MV-4-11 (cell line): ENCODE measurements at places on chromosomes 16 and 17.

GRCh38 chr17:46044286-46044928, 45.4 kb downstream of the STH start:
- DNase-seq = peak; percentile 69

DNA sequence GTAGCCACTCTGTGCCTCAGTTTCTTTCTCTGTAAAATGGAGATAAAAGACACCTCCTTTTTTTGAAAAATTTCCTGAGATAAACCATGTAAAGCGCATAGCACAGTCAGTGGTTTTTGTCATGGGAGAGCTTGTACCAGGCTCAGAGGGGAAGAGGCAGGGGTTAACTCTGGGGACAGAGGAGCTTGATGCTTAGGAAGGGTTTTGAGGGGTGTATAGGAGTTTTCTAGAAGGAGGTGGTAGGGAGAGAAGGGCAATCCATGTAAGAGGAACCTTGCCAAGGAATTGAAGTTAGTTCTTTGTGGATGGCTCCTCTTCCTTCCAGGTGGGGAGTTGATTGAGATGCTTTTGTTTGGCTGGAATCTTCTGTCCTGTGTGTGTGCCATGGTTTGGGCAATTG, 131.9 kb upstream of the GSE1 start:
- no peak for DNase-seq

DNA sequence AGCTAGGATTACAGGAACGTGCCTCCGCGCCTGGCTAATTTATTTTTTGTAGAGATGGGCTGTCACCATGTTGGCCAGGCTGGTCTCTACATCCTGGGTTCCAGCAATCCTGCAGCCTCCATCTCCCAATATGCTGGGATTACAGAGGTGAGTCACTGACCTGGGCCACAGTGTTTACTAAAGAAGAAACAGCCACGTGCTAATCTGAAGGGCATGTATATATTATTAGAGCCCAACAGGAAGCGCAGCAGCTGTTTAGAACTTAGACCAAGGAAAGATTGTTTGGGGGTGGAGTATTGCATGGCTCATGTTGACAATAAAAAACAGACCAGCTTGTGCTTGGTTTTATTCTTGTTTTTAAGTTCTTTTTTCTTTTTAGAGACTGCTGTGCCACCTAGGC, 60.2 kb downstream of the HAPSTR1 start:
- no peak for DNase-seq

DNA sequence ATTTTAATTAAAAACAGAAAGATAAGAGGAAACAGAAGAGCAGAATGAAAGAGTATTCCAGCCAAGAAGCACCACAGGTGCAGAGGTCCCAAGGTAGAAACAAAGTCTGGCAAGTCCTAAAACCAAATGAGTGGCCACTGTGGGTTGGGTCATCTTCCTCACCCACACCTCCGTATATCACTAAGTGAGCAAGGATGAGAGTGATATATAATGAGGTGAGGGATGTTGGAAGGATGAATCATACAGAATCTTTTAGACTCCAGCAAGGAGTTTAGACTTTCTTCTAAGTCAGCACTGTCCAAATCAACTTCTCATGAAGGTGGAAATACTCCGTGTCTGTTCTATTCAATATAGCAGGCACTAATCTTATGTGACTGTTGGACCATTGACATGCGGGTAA, 70.8 kb downstream of the SHISA9 start:
- DNase-seq = no peak

DNA sequence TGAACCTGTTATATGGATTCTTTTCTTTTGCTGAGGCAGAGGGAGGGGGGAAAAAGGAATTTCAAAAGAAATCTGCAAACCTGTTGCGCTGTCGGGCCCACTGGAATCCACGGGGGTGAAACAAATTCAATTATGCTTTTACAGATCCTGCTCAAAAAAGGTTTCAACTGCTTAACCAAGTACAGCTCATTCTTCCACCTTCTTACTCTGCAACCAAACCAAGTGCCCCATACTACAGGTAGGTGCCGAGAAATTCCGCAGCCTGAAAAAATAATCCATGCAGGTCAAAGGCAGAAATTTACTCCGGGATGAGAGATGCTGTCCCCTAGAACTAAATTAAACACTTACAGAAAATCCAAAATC, 416 bp downstream of the RNF43 start:
- DNase-seq = no peak

DNA sequence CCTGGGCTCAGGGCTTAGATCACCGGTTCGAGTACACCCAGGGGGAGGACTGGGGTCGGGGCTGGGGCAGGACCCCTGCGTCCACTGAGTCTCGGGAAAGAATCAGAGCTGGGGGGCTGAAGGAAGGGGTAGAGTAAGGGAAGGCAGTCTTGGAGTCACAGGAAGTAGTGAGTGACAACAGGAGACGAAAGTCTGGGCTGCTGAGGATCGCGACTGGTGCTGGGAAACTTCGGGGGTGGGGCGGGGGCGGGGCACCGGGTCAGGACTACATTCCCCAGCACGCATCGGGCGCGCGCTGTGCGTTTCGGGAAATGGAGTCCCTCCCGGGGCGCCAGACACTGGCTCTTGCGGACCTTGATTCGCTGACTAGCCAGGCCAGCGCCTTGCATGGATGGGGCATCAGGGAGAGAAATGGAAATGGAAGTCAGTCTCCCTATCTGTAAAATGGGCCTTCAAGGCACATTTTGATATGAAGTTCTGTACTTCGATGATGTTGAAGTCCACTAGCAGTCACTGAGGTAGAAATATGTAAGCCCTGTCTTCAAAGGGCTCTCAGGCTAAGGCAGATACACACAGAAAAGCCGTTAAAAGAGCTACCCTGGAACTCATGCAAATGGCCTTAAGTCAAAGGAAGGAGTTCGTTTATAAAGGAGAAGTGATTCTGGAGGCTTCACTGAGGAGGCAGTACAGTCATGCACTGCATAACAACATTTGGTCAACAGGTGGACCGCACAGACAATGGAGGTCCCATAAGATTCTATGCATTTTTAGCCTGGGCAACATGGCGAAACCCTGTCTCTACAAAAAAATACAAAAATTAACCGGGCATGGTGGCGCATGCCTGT, 697 bp downstream of the CTF1 start:
- peak; percentile 89 for DNase-seq

GRCh38 chr17:79457889-79458288, 153.0 kb downstream of the RBFOX3 start:
- DNase-seq = no peak

DNA sequence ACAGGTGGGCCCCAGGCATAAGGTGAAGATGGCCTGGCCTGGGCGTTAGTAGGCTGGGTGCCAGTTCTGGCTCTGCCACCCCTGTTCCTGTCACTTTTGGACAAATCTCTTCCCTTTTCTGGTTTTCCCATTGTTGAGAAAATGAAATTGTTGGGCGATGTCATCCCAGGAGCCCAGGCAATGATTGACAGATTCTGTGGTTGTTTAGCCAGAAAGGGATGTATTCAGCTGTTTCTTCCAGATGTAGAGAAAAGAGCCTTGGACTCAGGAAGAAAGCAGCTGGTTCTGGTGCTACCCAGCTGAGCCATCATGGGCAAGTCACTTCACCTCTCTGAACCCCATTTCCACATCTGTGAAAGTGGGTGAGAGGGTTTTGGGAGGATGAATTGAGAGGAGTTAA, 60.1 kb upstream of the MRTFB start:
- DNase-seq = no peak

- DNase-seq = peak; percentile 68
These were observed 15.4 kb upstream of the CTCF start for GRCh38 chr16:67546761-67547422.

DNA sequence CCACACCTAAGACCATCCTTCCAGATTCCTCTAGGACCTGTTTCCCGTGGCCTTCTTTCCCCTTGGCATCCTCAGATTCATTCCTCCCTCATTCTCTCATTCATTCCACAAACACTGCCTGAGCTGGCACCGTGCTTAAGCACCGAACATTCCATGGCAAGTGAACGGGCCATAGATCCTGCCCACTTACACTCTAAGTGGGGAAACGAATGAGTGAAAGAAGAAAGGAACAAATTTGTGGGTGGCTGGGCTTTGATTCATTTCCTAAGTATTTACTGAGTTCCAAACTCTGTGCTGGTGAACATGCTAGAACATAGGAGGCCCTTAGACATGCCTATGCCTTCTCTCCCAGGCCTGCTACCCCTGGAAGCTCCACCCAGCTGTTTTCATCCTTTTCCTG, 30.0 kb downstream of the SRCIN1 start:
- DNase-seq = no peak

GRCh38 chr16:29845656-29846055, 17.4 kb downstream of the CDIPT start:
- DNase-seq = no peak

GRCh38 chr16:58116081-58116480, 13.1 kb downstream of the CFAP20 start:
- no peak for DNase-seq

GRCh38 chr17:48068491-48068961, 20.4 kb downstream of the NFE2L1 start:
- DNase-seq = no peak

GRCh38 chr17:17032131-17032692, 10.0 kb upstream of the MPRIP start:
- DNase-seq = no peak

DNA sequence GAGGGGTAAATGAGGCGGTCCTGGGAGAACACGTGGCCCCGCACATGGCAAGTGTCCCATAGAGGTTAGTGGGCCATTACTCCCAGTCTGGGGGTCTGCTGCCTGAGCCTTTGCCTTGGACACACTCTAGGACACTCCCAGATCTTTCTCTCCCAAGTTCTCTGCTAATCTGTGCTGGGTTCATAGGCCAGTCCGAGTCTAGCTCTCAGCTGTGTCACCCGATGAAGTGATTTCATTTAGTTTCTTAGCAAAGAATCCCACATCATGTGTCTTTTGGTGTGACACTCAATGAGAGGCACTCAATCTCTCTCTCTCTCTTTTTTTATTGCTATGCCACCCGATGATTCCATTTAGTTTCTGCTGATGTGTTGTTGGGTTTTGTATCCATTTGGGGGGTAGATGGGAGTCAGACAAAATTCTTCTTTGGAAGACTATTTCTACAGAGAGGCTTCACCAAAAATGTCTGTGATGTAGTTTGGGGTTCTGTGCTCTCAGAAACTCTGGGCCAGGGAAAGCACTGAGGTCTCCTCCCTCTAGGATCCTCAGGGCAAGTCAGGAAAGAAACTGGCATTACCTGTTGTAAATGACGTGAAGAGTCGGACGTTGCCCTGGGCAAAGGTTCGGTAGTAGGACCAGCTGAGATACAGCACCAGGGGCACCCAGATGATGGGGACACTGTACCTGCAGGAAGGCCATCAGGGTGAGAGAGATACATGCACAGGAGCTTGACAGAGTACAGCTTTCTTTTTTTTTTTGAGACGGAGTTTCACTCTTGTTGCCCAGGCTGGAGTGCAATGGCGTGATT, 25.2 kb upstream of the MLKL start:
- no peak for DNase-seq

DNA sequence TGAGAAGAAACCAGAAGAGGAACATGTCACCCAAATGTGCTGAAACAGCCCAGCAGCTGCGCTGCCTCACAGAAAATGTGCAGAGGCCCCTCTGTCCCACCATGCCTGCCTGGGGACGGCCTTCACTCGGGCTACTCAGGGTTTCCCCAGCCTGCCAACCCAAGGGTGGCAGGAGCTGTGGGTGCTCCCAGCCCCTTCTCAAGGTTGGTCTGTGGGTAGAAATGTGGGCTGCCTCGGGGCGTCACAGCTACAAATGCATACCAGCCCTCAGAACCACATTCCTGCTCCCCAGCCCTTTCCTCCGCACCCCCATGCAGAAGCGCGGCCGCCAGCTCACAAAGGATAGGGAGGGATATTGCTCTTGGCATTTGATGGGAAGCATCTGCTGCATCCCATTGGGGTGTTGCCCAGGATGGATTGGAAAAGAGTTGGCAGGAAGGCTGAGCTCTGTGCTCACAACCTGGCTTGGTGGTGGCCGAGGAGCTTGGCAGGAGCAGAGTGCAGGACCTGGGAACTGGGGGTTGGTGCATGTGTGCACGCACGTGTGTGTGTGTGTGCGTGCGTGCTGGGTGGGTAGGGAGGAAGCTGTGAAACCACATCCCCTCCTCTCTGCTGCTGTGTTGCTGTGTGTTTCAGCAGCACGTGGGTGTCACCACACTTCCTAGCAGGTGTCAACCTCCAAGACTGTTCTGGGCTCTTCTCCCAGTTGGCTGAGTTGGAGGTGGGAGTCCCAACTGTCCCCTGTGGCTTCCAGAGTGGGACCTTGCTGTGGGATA, 304.4 kb downstream of the SEC14L1 start:
- DNase-seq = peak; percentile 91

- peak; percentile 51 for DNase-seq
These were observed 53.4 kb downstream of the ARSG start for GRCh38 chr17:68344701-68345136.

- DNase-seq = no peak
These were observed 180.0 kb downstream of the CHD9 start for GRCh38 chr16:53234836-53235235.

- peak; percentile 94 for DNase-seq
These were observed 7.1 kb downstream of the AKAP1 start for GRCh38 chr17:57092171-57092570.

DNA sequence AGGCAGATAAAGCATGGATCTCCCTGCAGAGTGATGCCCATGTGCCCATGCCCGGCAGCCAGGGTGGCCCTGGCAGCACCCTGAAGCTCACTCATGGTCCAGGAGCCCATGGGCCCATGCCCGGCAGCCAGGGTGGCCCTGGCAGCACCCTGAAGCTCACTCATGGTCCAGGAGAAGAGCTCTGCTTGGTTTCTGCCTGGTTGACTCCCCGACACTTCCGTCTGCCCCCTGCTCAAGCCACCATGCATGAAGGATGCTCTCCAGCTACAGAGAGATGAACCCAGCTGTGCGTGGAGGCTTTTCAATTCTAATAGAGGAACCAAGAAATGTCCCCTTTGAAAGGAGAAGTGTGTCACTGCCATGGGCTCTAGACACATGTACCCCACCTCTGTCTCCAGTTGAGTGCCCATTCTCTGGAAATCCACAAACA, 8.7 kb downstream of the CCL17 start:
- peak; percentile 65 for DNase-seq

GRCh38 chr16:81552743-81553079, 108.1 kb downstream of the CMIP start:
- DNase-seq = no peak

DNA sequence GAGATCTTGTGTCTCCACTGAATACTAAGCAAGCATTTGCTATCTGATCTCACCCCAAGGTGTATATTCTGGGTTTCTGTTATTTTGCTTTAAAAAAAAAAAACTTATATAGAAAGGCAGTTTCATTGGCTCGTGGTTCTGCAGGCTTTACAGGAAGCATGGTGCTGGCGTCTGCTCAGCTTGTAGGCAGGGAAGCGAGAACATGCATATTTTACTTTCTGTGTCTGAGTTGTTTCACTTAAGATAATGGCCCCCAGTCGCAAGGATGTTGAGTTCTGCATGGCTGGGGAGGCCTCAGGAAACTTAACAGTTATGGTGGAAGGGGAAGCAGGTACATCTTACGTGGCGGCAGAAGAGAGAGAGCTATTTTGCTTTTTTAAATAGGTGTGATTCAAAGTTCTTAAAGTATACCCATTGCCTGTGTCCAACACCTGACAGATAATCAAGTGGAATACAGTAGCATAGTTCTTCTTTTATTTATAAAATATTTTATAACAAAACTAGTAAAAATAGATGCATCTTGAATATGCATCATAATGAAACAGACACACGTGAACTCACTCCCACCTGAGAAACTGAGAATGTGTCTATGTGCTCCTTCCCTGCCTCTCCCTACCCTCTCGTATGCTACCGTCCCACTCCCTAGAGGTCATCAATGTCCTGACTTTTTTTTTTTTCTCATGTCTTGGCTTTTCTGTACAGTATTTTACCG, 15.4 kb upstream of the ARHGAP17 start:
- peak; percentile 28 for DNase-seq
